ENCODE measurements at places on chromosomes 5 and 9. TPM values are rescaled to one million over a fixed set of nuclear protein-coding genes. Genes with fewer than 3 reads are reported as not detected.
A peak's percentile ranks its signal among the peaks of the same experiment; 100 is the strongest.

- peak; percentile 98 for DNase-seq
Observed at GRCh38 chr5:132426525-132427138, 57.1 kb downstream of the SLC22A5 start.

- DNase-seq = no peak
Observed at GRCh38 chr5:42531611-42532010, 108.4 kb downstream of the GHR start.

DNA sequence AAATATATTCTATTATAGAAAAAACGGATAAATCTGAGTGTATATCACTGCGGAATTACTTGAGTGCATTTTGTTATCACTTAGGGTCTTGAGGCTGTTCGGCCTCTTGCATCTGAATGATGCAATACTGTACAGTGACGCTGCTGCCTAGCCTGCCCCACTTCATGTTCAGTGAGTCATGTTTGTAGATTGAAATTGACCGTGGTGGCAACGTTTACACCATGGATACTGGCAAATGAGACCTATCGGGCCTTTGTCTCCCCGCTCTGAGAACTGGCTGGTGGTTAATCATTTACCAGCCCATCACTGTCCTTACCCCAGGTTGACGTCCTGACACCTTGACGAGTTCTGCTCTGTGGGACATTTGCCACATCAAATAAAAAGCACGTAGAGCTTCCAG, 510.1 kb upstream of the ADAMTS16 start:
- DNase-seq = peak; percentile 61

GRCh38 chr5:132020568-132021339, 9.3 kb upstream of the ACSL6 start:
- no peak for DNase-seq

Gene MYMK
- not detected for total RNA-seq
